Amniotic stem cell (primary cell): ENCODE measurements at places on chromosomes 5 and 9.

DNA sequence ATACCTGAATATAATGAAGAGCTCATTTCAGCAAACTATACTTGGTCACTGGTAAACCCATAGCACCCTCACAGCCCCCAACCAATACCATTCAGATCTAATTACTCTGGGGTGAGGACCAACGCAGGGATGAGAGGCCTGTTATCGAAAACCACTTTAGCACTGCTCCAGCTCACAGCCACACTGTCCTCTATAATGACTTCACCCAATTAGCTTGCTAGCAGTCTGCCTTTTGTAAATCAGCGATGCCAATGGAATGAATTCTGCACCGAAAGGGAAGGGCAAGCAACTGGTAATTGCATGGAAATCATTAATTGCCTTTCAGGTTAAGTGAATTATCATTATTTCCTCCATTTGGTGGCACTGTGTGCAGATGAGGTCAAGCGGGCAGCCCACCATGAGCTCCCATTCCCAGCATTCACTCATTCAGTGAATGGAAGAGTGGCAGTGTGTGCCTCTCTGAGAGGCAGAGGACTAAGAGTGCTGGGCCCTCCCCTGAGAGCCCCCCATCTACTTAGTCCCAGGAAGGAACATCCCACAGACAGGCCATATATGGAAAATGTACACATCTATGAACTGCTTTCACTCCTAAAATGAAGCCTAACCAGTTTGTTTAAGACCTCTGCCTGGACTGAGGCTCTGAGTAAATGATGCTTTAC is 262.1 kb downstream of the SPOCK1 start:
- DNase-seq, result no peak

GRCh38 chr5:78076351-78076750 is 218.1 kb downstream of the AP3B1 start:
- DNase-seq, result no peak

DNA sequence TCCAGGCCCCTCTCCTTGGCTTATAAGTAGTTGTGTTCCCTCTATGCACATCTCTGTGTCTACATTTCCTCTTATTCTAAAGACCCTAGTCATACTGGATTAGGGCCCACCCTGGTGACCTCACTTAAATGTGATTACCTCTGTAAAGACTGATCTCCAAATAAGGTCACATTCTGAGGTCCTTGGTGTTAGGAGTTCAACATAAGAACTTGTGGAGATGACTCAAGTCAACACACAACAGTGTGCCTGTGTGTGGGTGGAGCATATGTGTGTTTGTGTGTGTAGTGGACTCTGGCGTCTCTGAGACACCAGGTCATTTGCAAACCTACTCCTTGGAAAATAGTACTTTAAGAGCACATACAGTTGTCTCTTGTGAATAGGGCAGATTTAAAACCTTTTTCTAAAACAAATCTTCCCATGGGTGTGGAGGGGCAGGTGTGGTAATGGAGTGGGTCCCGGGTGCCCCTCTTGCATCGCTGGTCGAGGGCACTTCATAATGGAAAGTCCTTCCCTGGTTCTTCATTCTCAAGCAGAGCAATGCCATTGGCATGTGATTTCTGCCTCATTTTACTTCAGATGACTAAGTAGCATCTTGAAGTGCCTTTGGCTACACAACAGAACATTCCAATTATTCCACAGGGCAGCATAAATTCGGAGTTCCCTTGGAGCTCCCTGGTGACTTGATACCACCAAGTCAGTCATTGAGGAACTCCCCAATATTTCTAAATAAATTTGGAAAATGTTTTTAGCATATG is 84.4 kb downstream of the C9orf152 start:
- peak; percentile 46 for DNase-seq

DNA sequence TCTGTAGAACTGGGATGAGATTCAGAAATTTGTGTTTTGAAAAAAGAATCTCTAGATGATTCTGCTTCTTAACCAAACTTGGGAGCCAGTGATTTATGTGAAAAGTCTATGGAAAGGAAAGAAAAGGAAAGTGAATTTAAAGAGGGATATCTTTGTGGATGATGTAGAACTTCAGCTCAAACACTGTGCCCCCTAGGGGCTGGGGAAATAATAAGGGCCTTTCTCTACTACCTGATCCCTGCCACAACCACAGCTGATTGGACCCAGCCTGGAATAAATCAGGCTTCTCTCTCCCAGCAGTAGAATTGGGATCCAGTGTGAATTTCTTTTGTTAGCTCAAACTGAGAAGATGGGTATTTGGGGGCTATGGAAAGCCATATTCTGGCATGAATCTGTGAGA is 155.0 kb downstream of the PRELID2 start:
- DNase-seq, result no peak

DNA sequence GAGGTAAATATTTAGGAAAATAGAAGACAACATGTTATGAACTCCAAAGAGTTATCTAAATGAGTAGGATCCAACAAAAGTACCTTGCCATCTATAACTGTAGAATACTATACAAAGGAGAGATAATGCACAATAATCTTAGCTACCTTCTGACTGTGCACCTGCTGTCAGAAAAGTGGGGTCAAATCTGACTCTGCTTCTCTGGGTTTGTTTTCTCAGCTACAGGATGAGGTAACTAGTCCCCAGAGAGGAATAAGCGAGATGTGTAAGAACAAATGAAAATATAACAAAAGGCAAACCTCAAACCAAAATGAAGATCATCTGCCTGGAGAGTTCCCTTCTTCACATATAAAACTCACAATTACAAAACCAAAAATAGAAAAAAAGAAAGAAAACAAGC is 204.8 kb downstream of the DCP2 start:
- no peak for DNase-seq

GRCh38 chr5:80348171-80348570 is 28.4 kb downstream of the SPZ1 start:
- DNase-seq, result no peak

- DNase-seq, result no peak
Measured at GRCh38 chr5:147547730-147548129, 37.9 kb upstream of the DPYSL3 start.

- DNase-seq, result no peak
Measured at GRCh38 chr9:125021069-125021468, 80.2 kb upstream of the GOLGA1 start.

DNA sequence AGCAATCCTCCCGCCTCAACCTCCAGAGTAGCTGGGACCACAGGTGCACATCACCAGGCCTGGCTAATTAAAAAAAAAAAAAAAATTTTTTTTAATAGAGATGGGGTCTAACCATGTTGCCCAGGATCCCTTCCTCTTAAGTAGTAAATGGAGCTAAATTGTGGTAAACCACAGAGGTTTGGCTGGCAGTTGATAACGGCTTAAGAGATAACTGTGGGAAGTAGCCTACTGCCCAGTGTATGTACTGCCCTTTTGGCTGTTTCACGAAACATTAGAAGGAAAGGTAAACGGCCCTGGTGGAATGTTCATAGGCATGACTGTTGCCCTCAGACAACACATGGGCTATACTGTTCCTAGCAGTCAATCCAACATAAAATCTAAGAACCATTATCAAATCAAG is 44.4 kb downstream of the HMGCR start:
- no peak for DNase-seq
